Ascending aorta (tissue), 2 donors: ENCODE measurements at places on chromosomes 1 and 21.

DNA sequence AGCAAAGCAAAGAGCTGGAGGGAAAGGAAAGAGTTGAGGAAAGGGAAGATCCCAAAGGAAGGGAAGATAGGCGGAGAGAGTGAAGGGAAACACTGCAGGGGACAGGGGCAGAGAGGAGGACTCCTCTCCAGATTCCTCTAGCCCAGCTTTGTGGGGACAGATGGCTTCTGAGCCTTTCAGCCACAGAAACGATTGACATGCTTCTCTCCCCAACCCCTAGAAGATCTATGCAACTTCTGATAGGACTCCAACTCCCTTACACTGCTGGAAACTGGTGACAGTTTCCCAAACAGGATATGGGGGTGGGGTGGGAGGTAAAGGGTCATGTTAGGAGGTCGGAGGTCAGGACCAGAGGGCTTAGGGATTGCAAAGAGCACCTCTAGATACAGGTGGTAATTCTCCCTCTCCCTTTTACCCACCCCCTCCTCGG is 6.5 kb downstream of the MEX3A start:
- no peak for DNase-seq

DNA sequence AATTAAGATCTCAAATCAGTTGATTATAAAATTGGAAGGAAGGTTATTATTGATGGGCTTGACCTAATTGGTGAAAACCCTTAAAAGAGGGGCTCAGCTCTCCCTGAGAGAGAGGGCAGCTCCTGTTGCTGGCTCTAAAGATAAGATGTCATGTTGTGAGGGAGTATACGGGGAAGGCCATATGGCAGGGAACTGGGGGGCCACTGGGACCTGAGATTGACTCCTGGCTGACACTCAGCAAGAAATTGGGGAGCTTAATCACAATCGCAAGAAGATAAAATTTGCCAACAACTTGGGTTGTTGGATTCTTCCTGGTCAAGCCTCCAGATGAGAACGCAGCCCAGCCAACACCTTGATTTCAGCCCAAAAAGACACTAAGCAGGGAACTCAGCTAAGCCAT is 69.7 kb upstream of the KCNJ6 start:
- DNase-seq: no peak

- DNase-seq: no peak
These were observed 5.5 kb downstream of the KLF18 start for GRCh38 chr1:44135886-44136285.

- no peak for DNase-seq
These were observed 68.9 kb downstream of the LRIG2 start for GRCh38 chr1:113141650-113142473.

DNA sequence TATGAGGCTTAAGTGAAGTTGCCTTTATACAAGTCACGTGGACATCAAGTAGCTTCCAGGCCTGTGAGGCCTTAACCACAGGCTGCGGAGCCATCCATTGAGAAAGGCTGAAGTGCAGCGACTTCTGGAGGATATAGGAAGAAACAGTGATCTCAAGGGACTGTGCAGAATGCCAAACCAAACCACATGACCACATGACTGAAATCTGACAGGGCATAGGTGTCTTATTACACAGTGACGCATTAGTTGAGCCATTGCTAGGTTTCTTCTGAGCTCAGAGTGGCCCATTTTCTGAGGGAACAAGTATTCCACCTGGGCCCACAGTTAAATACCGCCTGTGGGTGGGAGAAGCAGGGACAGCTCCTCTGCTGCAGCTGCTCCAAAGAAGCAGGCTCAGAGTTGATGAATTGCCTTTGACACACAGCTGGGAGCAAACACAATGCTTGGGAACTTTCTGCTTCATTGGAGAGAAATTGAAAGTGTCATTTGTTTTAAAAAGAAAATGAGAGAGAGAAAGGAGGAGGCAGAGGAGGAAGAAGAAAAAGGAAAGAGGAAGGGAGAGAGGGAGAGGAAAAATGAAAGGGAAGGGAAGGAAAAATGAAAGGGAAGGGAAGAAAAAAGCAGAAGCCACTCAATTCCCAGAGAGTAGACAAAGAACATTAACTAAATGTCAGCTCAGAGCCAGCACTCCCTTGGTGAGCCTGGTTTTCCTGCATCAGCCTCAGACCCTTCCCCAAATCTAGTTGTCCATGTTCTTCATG is 94.4 kb downstream of the COLGALT2 start:
- no peak for DNase-seq

GRCh38 chr1:231781892-231782291 is 155.3 kb downstream of the DISC1 start:
- DNase-seq: no peak

DNA sequence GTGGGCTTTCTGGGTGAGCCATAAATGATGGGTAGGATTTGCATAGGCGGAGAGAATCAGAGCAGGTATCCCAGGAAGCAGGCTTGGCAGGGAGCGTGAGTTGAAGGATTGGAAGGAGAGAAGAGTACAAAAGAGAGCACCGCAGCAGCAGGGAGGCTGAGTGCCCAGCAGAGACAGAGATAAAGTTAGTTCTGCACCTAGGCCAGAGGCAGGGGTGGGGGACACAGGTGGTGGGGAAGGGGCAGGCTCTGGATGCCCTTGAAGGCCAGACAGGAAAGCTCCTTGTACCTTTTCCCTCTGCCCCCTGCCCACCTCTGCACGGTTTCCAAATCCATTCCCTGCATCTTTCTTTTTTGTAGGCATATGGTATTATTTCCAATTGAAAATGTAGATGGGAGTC is 33.0 kb upstream of the TRABD2B start:
- peak; percentile 12 for DNase-seq

- no peak for DNase-seq
These were observed 4.1 kb upstream of the PRDM16 start for GRCh38 chr1:3064901-3065300.

- DNase-seq: no peak
These were observed 32.5 kb downstream of the XKR8 start for GRCh38 chr1:27992276-27992675.

GRCh38 chr1:69710484-69711189 is 142.9 kb downstream of the LRRC7 start:
- no peak for DNase-seq

DNA sequence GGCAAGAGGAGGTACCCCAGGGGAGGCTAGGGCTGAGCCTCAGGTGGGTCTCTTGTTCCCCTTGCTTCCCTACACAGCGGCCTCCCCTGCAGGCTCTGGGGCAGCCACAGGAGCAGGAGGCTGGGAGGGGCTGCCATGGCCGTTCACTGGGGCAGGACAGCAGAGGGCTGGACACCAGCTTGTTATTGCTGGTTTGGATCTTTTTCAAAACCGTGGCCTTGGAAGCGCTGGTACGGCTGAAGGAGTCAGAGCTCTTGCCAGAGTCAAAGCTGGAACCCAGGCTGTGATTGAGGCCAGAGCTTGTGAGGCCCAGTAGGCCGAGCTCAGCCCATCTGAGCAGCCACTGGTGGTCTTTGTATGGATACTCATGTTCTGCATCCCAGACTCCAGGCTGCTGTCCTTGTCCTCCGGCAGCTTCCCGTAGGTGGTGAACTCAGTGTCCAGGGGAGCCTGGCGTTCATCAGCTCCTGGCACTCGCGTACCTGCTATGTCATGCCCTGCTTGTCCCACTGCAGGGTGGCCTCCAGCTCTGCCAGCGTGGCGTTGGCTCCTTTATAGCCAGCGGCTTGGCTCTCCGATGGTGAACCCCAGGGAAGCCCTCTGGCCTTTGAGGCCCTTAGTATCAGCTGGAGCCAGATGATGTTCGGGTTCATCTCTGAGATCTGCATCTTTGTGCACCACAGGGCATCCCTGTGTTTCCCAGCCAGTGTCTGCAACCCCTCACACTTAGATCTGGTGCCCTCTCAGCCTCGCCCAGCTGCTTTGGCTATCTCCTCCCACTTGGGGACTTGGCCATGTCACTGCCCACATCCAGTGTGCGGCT is 40.3 kb upstream of the THEM4 start:
- no peak for DNase-seq

- no peak for DNase-seq
These were observed 22.9 kb downstream of the TSHB start for GRCh38 chr1:115052454-115053083.

DNA sequence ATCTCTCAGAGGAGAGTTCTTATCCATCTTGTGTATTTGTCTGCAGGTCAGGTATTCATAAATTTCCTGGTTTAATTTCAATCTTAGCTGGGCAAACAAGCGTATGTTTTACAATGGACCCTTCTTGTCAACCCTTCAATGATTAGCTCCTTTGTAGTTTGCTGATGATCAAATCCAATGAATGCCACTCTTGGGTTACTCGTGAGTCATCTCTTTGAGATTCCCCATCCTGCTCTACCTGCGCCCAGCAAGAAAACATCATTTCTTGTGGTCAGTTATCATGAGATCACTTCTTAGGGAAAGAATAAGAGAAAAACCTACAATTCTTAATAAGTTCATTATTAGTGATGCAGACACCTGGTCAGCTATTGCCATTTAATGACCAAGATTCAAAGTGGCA is 572.3 kb upstream of the PKN2 start:
- DNase-seq: no peak

- DNase-seq: no peak
These were observed 257.7 kb upstream of the SGIP1 start for GRCh38 chr1:66276218-66276617.

GRCh38 chr1:213227458-213227857 is 176.4 kb downstream of the RPS6KC1 start:
- no peak for DNase-seq

GRCh38 chr1:207181847-207182246 is 77.8 kb downstream of the C4BPA start:
- no peak for DNase-seq

GRCh38 chr1:221336126-221336525 is 405.8 kb downstream of the DUSP10 start:
- no peak for DNase-seq

DNA sequence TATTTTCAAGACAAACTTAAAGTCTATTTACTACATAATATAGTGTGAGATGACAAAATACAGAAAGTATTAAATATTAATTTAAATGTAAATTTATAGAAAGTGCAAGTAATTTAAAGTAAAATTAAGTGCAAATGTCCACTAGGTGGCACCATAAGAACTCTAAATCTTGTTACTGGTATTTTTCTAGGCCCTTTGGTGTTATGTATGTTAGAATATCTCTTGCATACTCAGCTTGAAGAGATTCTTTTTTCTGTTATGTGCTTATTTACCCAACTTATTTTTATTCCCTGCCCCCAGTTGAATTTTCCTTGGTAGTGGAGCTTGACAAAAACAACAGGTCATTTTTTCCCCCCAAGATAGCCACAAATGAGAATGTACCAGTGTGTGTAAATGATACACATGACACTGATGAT is 71.5 kb downstream of the RPS6KC1 start:
- DNase-seq: no peak

GRCh38 chr21:42340187-42341050 is 10.4 kb downstream of the TFF2 start:
- no peak for DNase-seq

DNA sequence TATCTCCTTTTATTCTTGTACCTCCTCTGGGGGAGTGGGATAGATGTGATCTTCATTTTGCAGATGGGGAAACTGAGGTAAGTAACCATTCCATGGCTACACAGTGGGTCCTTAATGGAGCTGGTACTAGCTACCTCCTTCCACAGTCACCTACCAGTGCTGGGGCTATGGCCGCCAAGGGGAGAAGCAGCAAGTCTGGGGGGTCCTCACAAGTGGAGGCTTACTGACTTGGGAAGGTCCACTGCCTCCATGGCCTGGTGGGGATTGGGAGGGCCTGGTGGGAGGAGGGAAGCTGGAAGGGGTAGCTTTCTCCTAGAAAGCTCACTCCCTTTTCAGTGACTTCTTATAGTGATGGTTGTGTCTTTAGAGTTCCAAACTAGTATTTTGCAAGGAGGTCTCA is 5.9 kb upstream of the FOXO6 start:
- DNase-seq: no peak

GRCh38 chr1:116232989-116233514 is 121.9 kb downstream of the MAB21L3 start:
- DNase-seq: no peak

GRCh38 chr1:201357211-201357610 is 20.3 kb downstream of the TNNT2 start:
- no peak for DNase-seq

- no peak for DNase-seq
These were observed 33.1 kb upstream of the FOXO6 start for GRCh38 chr1:41328001-41328615.

- no peak for DNase-seq
These were observed 76.2 kb downstream of the BRINP2 start for GRCh38 chr1:177246710-177247580.

DNA sequence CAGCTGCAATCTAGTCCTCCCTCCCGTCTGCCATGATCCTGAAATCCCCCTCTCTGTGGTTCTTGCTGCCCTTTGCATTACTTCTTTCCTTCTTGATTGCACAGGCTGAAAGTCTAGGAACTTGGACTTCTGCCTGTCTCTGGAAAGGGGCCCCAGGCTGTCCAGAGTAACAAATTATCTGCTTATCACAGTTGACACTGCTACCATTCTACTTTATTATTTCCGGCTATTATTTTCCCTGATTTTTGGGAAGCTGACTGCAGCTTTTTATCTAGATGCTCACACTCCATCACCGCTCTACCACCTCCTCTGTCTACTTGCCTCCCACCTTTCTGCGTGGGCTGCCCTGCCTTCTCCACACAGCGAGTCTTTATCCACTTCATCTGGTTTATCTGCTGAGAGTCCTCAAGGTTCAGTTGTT is 202.1 kb upstream of the PLXNA2 start:
- DNase-seq: no peak

GRCh38 chr21:42850866-42851391 is 28.4 kb downstream of the WDR4 start:
- no peak for DNase-seq

GRCh38 chr1:31327381-31327780 is 30.5 kb downstream of the ZCCHC17 start:
- no peak for DNase-seq

DNA sequence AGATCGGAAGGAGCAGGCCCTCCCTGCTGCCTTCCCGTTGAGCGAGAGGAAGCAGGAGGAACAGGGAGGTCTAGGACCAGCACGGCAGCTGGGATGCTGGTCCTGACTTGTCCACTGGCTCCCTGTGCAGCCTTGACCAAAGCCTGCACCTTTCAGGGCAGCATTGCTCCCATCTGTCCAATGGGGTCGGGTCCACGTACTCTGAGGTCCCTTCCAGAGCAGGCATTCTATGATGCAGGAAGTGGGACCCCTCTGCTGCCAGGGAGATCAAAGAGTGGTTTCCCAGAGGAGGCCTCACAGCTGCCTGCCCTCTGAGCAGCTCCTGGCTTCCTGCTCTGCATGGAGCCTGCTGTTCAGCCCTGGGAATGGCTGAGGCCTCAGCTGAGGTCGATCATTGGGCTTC is 21.7 kb upstream of the ZNF362 start:
- no peak for DNase-seq

GRCh38 chr1:59322394-59322793 is 25.5 kb downstream of the FGGY start:
- DNase-seq: no peak

- DNase-seq: no peak
These were observed 4.7 kb upstream of the ITGB2 start for GRCh38 chr21:44925378-44925755.

DNA sequence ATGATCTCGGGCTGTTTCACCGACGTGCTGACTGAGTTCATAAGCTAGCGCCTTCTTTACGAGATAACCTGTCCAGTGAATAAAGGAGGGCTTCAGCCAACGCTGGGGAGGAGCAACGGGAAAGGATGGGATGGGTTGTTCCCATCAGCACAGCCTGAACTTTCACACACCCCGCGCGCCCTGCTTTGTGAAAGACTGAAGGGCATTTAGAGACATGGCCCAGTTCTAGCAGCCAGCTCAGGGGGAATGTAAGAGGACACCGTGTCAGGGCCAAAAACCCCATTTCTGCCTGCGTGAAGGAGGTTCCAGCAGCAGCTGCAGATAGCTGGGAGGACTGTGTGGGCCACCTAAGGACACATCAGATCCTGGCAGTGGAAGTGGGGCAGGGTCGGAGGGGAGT is 255.1 kb upstream of the RAB4A start:
- DNase-seq: no peak

- DNase-seq: no peak
These were observed 2.4 kb downstream of the QSOX1 start for GRCh38 chr1:180157108-180157507.
